ENCODE measurements at places on chromosomes 7 and 10.
A peak's percentile ranks its signal among the peaks of the same experiment; 100 is the strongest.

- no peak for DNase-seq
Observed at GRCh38 chr7:148763622-148764021, 64.9 kb downstream of the CUL1 start.

DNA sequence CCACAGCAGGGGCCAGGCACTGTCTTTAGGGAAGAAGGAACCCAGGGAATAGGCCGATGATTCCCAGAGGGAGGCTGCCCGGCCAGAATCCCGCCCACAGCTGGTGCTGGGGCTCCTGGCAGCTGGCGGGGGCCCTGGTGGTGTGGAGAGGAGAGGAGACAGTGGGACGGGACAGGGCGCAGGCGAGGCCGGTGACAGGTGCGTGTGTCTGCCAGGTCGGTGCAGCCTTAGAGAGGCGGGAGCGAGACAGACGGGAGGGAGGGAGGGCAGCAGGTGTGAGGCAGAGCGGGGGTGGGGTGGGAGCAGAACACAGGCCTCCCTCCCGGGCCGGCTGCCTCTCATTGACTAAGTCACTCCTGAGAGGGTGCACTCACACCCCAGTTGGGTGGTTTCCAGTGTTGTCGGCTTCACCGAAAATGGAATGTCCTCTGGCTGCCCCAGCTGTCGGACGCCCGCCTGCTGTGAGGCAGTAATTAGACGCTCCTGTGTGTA lies 55.2 kb downstream of the ELFN1 start:
- peak; percentile 93 for DNase-seq

GRCh38 chr7:1070544-1071011 lies 17.3 kb upstream of the GPER1 start:
- no peak for DNase-seq

- DNase-seq, result no peak
Observed at GRCh38 chr7:77825131-77825530, 26.6 kb downstream of the PHTF2 start.

- DNase-seq, result no peak
Observed at GRCh38 chr10:15210521-15210920, 42.0 kb upstream of the NMT2 start.

DNA sequence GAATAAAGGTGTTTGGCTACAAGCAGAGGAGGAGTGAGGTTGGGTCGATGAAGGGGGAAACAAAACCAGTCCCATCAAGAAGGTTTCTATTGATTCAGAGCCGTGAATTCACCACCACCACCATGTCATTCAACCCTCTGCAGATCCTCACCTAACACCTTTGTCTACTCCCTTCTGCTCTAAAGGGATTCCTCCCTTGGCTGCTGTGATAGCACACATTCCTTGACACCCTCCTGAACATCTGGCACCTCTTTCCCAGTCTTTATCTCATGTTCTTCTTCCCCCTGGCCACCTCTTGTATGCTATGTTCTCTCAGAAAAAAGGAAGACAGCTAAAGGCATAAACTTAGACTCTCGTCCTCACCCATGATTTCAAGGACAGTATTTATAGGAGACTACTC lies 318.0 kb downstream of the GPAM start:
- no peak for DNase-seq

- no peak for DNase-seq
Observed at GRCh38 chr10:99341860-99342490, 12.8 kb downstream of the CNNM1 start.

- no peak for DNase-seq
Observed at GRCh38 chr10:132590094-132590751, 52.6 kb downstream of the INPP5A start.

DNA sequence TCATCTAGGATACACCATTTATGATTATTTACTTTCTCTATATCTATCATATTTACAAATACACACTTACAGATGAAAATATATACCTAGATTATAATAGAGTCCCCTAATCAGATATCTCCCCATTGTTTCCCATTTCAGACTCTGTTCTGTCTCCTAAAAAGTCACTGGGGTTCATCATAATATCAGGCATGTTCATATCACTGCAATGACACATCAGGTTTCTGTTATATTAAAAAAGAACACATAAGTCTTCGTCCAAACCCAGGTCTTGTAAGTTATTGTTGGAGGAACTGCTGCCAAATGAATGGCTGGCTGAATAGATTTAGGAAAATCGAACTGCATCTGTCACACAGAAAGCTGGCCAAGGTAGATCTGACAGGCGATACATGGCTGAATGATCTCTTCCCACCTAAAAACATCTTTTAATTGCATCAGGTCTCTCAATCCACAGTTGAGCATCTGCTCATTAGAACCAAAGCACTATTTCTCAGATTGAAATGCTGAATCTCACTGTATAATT lies 178.7 kb downstream of the CACNA2D1 start:
- no peak for DNase-seq

DNA sequence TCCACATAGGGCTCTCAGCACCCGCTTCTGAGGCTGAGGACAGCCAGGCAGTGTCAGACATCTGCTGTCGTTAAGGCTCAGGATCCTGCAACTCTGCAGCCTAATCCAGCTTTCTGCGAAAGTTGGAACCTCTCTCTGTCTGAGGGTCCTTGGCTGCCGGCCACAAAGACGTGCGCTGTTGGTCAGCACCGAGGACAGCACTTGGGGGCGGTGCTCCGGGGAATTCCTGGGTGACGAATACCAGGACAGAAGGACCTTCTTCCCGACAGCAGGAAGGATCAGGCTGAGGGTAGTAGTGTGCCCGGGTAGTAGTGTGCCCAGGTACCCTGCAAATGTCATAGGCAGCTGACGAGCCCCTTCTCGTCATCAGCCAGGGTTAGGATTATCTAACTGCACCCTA lies 16.0 kb upstream of the RASGEF1A start:
- no peak for DNase-seq

- no peak for DNase-seq
Observed at GRCh38 chr7:104960741-104961448, 53.1 kb upstream of the KMT2E start.

GRCh38 chr7:29214056-29214455 lies 19.5 kb downstream of the CHN2 start:
- DNase-seq, result no peak

GRCh38 chr7:20095436-20095835 lies 121.7 kb downstream of the MACC1 start:
- no peak for DNase-seq

GRCh38 chr7:29987811-29988317 lies 1.7 kb downstream of the SCRN1 start:
- no peak for DNase-seq

DNA sequence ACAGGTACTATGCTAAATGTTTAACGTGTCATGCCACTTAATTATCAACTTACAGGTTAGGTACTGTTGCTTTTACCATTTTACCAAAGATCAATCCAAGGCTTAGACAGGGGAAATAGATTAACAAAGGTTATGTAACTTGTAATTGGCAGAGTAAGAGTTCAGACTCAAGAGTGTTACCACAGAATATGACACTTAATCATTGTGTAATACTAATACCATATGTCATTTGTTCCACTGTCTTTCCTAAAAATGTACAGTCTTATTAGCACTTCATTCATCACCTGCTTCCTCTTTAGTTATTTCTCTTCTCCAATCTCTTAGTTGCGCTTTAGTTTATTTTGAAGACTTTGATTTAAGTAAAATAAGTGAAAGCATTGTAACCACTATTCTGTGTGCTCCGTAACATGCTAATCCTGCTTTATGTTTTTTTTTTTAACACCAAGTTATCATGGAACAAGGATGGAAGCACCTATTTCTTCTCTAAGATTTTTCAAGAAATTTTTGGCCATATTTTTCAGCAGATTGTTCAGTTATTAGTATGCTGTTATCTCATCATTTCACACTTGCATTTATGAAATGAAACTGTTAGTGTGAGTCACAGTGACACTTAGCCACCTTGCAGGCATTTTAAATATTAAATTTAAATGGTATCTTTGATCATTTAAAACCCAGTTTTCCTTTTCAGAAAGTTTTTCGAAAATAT lies 197.3 kb downstream of the PHF14 start:
- DNase-seq, result no peak

- DNase-seq, result peak; percentile 1
Observed at GRCh38 chr10:89516149-89516832, 19.1 kb downstream of the SLC16A12 start.

DNA sequence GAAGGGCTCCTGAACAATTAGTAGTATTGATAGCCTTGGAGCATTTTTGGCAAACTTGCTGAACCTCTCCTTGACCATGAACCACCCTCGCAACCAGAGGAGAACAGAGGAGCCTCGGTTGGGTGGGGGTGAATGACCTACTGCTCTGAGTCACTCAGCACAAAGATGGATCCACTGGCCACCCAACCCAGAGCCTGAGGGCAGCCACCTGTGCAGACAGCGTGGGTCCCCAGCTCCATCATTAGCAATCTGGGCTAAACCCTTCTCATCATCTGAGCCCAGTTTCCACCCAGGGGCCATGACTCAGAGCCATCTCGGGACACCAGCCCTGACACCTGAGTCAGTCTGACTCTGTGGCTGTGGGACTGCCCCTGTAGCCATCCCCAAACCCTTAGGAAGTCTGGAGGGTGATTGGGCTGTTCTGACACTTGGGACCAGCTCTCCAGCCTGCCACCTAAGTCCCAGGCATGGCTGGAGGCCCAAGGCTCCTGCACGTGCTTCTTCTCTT lies 171.8 kb upstream of the GPR26 start:
- no peak for DNase-seq

GRCh38 chr7:40356871-40357709 lies 222.3 kb downstream of the SUGCT start:
- no peak for DNase-seq

DNA sequence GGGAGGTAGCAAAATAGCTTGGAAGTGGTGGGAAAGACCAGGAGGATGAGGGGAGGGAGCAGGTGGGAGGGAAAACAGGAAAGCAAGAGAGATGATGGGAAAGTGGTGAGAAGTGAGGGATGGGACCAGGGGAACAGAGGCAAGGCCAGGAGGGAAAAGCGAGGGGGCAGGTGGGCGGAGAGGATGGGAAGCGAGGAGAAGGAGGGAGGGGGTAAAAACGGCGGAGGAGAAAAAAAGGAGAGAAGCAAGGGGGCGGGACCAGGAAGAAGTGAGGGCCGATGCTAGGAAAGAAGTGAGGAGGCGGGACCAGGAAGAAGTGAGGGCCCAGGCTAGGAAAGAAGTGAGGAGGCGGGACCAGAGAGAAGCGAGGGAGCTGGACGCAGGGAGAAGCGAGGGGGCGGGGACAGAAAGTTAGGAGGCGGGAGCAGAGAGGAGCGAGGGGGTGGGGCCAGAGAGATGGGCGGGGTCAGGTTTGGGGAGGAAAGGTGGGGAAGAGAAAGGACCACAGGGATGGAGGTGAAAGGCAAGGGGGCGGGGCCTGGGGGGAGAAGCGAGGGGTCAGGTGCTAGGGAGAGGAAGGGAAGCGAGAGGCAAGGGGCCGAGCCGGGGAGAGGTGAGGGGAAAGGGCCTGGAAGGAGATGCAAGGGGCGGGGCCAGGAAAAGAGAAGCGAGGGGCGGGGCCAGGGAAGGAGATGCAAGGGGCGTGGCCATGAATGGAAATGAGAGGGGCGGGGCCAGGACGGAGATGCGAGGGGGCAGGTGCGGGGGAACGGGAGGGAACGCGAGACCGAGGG lies 984 bp downstream of the SMURF1 start:
- peak; percentile 19 for DNase-seq

DNA sequence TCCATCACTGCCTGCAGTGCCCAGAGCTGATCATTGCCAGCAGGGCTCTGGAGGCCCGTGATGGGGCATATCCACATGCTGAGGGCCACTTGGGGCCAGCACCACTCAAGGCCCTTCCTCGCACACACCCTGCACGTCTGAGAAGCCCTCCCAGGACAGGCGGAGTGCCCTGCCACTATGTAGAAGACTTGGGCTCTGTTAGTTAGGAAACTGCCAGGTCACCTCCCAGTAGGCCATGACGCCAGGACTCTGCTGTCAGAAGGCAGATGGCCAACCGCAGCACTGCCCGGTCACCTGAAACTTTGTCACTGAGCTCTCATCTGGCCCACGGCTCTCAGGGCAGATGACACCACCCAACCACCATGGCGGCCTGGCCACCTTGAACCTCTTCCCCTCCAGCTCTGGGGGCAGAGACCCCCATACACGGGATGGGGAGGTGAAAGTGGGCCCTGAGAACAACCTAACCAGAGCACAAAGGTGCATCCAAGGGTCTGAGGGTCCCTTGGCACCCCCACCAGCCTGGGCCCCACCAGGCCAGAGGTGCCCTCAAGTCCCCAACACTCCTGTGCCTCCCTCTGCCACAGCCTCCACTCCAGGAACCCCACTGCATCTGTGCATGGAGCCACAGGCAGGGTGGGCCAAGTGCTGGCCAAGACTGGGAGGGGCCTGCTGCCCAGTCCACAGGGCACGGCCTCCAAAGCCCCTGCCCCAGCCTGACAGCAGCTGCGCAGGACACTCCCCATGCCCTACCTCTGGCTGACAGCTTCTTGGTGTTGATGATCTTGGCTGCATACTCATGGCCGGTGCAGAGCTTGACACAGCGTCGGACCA lies 41.8 kb downstream of the CAMK2B start:
- DNase-seq, result no peak

GRCh38 chr7:92133133-92133736 lies 1.0 kb downstream of the CYP51A1 start:
- no peak for DNase-seq

DNA sequence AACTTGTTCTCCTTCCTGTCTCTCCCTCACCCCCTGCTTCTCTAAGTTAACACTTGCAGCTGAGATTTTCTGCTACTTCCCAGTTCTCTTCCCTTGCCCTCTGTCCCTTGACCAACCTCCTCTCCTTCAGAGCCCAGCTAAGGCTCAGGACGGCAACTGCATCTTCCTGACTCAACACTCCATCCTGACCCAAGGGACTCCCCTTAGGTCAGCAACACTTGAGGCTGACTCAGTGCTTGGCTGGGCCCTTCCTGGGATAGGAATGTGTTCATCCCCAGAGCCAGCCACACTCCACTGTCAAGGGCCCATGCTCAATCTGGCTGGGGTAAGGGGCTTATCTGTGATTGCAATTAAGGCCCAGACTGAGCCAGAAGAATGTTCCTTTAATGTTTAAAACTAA lies 3.4 kb downstream of the CALHM2 start:
- no peak for DNase-seq

GRCh38 chr7:38660427-38661099 lies 29.4 kb upstream of the AMPH start:
- DNase-seq, result peak; percentile 30

DNA sequence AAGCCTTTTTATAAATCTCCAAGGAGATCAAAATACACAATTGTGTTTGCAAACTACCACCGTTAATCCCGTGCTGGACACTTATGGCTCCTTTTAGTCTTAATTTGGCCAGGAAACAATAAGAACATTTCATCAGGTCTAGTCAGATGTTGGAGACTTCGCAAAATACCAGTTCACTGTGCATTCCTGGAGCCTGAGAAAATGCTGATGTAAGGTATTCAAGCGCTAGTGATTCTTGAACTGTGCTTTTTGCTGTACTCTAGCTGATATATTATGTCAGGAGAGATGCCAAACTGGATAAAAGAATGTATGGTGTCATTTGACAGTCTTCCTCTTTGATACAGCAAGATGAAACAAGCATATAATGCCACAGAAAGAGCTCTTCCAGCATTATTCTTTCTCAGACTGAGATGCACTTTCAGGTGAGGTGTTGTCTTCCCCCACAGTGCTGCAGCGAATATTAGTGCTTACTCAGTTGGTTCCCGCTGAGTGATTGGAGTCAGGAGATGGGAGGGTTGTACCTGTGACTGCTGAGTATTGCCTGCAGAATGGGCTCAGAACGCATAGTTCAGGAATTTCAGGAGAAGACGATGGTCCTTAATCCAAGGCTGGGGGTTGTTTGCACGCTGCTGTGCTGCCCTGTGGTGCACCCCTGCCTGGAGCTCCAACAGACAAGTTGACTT lies 59.2 kb downstream of the OGDH start:
- no peak for DNase-seq

Data from SHP77 treated with DMSO at 0.1 percent for 48 hours (cell line).